ENCODE measurements at places on chromosomes 1 and 21. TPM values are rescaled to one million over a fixed set of nuclear protein-coding genes. Genes with fewer than 3 reads are reported as not detected.
A peak's percentile ranks its signal among the peaks of the same experiment; 100 is the strongest.

The ST6GALNAC5 gene
- total RNA-seq, result 3.6 TPM

- no peak overlapping the region for H3K4me3 ChIP-seq
- H3K4me1 ChIP-seq, result peaks cover 6% of the 10 kb centered on the region
- no peak for DNase-seq
- H3K27me3 ChIP-seq, result no peaks in the 10 kb centered on the region
Measured at GRCh38 chr1:76138217-76138616, 63.7 kb downstream of the ST6GALNAC3 start.

DNA sequence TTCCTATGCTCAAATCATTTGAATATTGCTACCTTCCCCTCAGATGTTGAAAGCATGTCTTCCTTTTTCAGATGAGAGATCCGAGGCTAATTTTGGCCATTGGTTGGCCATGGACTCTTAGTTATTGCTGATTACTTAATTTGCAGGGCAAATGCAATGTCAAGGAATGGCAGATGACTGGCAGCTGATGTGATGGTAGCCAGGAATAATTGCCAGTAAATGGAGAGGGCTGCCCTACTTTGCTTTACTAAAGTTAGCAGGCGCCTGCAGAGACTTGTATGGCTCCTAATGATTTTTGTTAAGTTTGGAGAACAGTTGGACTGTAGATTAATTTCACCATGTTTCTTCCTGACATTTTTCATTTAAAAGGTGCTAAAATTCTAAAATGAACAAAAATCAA is 128.9 kb downstream of the XCL2 start:
- no peaks in the 10 kb centered on the region for H3K36me3 ChIP-seq
- H3K27me3 ChIP-seq, result no peaks in the 10 kb centered on the region
- H3K27ac ChIP-seq, result no peak overlapping the region
- no peak for DNase-seq
- no peaks in the 10 kb centered on the region for H3K4me1 ChIP-seq

- no peaks in the 10 kb centered on the region for H3K36me3 ChIP-seq
- H3K4me3 ChIP-seq, result no peak overlapping the region
- H3K27me3 ChIP-seq, result no peaks in the 10 kb centered on the region
- peak overlapping the region; percentile 33 for H3K27ac ChIP-seq
- H3K4me1 ChIP-seq, result peaks cover 6% of the 10 kb centered on the region
Measured at GRCh38 chr1:204560590-204561150, 44.5 kb downstream of the MDM4 start.

GRCh38 chr1:16292739-16293138 is 55.8 kb upstream of the CPLANE2 start:
- no peak overlapping the region for H3K27ac ChIP-seq
- H3K4me1 ChIP-seq, result no peaks in the 10 kb centered on the region
- DNase-seq, result no peak
- H3K36me3 ChIP-seq, result no peaks in the 10 kb centered on the region

GRCh38 chr1:232943679-232944252 is 6.6 kb upstream of the NTPCR start:
- H3K36me3 ChIP-seq, result no peaks in the 10 kb centered on the region
- no peaks in the 10 kb centered on the region for H3K4me1 ChIP-seq
- H3K27me3 ChIP-seq, result no peaks in the 10 kb centered on the region
- H3K4me3 ChIP-seq, result no peak overlapping the region

DNA sequence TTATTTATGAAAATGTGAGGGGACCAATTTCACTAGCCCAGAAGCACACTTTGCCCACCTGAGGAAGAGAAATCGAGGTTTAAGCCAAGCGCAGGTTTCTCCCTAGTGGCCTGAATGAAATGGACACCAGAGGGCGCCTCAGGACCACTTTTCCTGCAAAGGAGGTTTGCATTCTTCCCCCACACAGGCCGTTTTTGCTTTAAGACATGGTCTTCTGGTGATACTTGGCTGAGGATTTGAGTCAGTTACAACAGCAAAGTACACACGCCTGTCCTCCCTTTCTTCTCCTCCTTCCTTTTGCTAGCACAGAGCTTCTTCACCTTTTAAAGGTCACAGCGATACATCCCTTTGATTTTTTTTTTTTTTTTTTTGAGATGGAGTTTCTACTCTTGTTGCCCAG is 5.4 kb downstream of the PLA2G2E start:
- H3K36me3 ChIP-seq, result no peaks in the 10 kb centered on the region
- H3K27ac ChIP-seq, result no peak overlapping the region
- H3K4me1 ChIP-seq, result peaks cover 3% of the 10 kb centered on the region
- no peak overlapping the region for H3K4me3 ChIP-seq
- no peaks in the 10 kb centered on the region for H3K27me3 ChIP-seq

- DNase-seq, result no peak
- no peaks in the 10 kb centered on the region for H3K27me3 ChIP-seq
- H3K4me1 ChIP-seq, result no peaks in the 10 kb centered on the region
- no peak overlapping the region for H3K4me3 ChIP-seq
Measured at GRCh38 chr1:191414981-191415640, 743.2 kb upstream of the RGS18 start.

- DNase-seq, result no peak
- peaks cover 80% of the 10 kb centered on the region for H3K27me3 ChIP-seq
- H3K4me3 ChIP-seq, result peak overlapping the region; percentile 42
- peaks cover 7% of the 10 kb centered on the region for H3K4me1 ChIP-seq
- no peaks in the 10 kb centered on the region for H3K36me3 ChIP-seq
Measured at GRCh38 chr1:58249388-58249736, 297.2 kb downstream of the OMA1 start.

- H3K27ac ChIP-seq, result no peak overlapping the region
- no peak overlapping the region for H3K4me3 ChIP-seq
- no peaks in the 10 kb centered on the region for H3K27me3 ChIP-seq
- no peaks in the 10 kb centered on the region for H3K36me3 ChIP-seq
Measured at GRCh38 chr1:41775956-41776585, 142.7 kb downstream of the HIVEP3 start.

DNA sequence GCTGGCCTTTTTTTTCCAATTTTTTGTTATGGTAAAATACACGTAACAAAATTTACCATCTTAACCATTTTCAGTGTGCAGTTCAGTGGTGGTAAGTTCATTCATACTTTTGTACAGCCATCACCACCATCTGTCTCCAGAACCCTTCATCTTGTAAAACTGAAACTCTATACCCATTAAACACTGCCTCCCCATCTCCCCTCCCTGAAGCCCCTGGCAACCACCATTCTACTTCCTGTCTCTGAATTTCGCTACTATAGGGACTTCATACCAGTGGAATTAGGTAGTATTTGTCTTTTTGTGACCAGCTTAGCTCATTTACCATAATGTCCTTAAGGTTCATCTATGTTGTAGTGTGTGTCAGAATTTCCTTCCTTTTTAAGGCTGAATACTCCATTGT is 8.7 kb downstream of the PKNOX1 start:
- H3K36me3 ChIP-seq, result no peaks in the 10 kb centered on the region
- H3K27me3 ChIP-seq, result no peaks in the 10 kb centered on the region

Data from hepatocyte (in vitro differentiated cells).